Neural crest cell (in vitro differentiated cells): ENCODE measurements at places on chromosomes 13 and 19. TPM values are rescaled to one million over a fixed set of nuclear protein-coding genes. Genes with fewer than 3 reads are reported as not detected.

The ZNF83 gene
- total RNA-seq: 45.6 and 46.3 TPM in 2 replicates

The SACS gene
- 75.4 and 80.5 TPM in 2 replicates for total RNA-seq

The TEX29 gene
- total RNA-seq: 0.50 TPM in 1 of 2 replicates, not detected in the other

The ABCA7 gene
- total RNA-seq: 12.8 and 16.3 TPM in 2 replicates

The EEF1AKMT1 gene
- 14.4 and 14.8 TPM in 2 replicates for total RNA-seq

The GPC6 gene
- total RNA-seq: 13.4 and 14.1 TPM in 2 replicates

The SOHLH2 gene
- 0.21 TPM in 1 of 2 replicates, not detected in the other for total RNA-seq

The PLVAP gene
- 0.82 and 1.8 TPM in 2 replicates for total RNA-seq

The NTN5 gene
- total RNA-seq: 0.50 and 0.75 TPM in 2 replicates

The NDUFA13 gene
- total RNA-seq: 371 and 389 TPM in 2 replicates

The PLPPR2 gene
- total RNA-seq: 10.3 and 12.3 TPM in 2 replicates

GRCh38 chr19:21135433-21135832, 6.4 kb upstream of the ZNF431 start:
- DNase-seq: no peak

DNA sequence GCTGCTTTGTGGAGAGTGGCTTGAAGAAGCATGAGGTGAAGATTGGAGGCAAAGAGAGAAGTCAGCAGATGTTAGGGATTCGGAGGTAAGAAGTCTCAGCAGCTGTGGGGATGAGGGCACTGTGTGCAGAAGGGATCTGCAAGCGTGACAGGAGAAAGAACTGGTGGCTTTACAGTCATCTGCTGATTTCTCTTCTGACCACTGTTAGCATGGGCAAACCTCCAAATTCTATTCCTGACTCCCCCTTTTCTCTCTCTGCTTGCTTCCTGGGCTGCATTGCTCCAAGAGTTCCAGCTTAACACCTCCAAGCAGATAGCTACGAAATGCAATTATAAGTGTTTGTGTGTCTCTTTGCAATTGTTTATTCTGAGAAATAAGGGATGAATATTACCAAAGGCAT, 159.6 kb downstream of the GGACT start:
- no peak for DNase-seq

DNA sequence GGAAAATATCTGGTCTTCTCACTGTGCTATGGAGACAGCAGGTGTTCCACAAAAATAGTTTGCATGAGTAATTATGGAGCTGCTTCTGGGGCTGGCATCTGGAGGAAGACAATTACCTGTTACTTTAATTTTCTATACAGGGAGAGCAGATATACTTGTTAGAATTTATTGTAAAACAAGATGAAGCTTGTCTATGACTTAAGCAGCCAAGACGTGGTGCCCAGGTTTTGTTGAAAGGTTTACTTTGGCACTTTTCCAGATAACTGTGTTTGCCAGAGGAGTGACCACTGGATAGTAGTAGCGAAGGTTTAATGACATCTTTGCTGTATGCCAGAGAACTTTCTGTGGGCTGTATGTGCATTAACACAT, 134.5 kb upstream of the KL start:
- no peak for DNase-seq

GRCh38 chr13:44414716-44415115, 41.1 kb downstream of the SERP2 start:
- no peak for DNase-seq

DNA sequence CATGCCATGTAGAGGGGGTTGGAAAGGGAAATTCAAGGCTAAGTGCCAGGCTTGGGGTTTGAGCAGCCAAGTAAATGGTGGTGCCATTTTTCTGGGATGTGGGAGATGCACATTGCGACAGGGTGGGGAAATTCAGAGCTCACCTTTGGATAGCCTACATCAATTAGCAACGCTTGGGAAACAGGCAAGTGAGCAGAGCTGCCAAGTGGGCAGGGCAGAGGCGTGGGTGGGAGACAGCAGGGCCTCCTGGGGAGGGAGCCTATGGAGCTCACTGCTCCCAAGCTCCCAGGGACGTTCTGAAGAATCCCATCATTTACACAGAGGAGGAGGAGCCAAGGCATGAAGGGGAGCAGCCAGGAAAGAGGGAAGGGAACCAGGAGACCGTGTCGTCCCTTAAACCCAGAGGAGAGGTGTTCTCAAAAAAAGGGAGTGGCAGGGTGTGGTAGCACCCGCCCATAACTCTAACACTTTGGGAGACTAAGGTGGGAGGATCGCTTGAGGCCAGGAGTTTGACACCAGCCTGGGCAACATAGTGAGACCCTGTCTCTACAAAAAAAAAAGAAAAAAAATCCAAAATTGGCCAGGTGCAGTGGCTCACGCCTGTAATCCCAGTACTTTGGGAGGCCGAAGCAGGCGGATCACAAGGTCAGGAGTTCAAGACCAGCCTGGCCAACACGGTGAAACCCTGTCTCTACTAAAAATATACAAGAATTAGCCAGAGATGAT, 11.5 kb upstream of the CCNE1 start:
- no peak for DNase-seq

- no peak for DNase-seq
Measured at GRCh38 chr19:442085-442484, 18.7 kb downstream of the SHC2 start.

DNA sequence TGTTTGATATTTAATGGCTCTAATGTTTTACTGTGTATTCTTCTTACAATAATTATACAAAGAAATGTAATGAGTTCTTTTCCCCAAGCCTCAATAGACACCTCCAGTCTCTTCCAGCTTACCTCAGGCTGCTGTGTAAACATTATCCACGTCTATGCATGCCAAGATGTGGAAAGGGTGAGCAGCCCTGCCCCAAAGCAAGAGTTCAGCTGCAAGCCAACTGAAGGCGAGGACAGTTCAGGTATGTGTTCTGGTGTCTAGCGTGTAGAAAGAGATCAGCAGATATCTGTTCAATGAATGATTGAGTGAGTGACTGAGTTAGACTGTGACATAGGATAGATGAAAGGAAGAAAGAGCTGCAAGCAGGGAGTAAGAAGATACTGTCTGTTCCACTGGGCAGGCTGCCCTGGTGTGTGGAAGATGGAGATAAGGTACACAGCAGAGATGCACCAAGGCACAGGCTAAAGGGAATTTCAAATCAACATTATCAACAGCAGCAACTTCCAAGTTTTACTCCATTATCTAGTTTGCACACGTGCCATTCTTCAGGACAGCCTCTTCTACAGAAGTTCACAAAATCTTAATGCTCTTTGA, 66.0 kb downstream of the LATS2 start:
- DNase-seq: no peak

GRCh38 chr13:64429691-64430090, 2800.4 kb downstream of the PCDH9 start:
- no peak for DNase-seq

- no peak for DNase-seq
Measured at GRCh38 chr19:482186-483041, 13.9 kb upstream of the MADCAM1 start.

DNA sequence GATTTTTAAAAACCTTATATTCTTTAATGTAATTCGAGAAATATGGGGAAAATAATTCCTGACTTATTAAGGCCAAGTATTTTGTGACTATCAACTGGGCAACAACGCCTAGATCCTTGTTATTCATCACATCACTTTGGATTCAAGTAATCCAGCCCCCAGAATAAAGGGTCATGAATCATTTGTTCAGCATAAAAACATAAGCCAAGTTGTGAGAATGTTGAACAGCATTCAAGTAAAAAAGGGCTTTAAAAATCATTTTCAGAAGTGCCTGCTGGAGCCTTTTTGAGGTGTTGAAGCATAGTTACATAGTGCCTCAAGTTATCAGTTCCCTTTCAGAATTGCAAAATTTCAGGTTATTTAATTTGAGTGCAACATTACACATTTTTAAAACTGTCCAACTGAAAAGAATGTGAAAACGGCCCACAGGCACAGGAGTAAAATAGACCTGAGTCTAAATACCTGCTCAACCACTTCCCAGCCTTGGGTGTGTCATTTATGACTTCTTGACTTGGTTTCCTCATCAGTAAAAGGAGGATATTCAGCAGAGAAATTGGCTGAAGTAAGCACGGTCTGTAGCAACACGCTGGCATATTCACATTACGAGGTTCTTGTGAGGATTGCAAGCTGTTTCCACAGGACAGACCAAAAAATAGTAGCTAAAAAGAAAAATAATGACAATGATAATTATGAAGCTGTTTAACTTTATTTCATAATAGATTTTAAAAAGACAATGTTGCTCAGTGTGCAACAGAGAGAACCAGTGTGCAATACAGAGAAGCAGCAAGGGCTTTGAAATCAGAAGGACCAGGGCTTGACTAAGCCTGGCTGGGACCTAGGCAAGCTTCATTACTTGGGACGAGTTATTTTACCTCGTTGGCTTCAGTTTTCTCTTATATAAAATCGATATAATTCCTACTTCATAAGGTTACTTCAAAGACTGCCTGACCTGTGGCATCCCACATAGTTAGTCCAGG, 56.6 kb downstream of the MBNL2 start:
- DNase-seq: no peak

DNA sequence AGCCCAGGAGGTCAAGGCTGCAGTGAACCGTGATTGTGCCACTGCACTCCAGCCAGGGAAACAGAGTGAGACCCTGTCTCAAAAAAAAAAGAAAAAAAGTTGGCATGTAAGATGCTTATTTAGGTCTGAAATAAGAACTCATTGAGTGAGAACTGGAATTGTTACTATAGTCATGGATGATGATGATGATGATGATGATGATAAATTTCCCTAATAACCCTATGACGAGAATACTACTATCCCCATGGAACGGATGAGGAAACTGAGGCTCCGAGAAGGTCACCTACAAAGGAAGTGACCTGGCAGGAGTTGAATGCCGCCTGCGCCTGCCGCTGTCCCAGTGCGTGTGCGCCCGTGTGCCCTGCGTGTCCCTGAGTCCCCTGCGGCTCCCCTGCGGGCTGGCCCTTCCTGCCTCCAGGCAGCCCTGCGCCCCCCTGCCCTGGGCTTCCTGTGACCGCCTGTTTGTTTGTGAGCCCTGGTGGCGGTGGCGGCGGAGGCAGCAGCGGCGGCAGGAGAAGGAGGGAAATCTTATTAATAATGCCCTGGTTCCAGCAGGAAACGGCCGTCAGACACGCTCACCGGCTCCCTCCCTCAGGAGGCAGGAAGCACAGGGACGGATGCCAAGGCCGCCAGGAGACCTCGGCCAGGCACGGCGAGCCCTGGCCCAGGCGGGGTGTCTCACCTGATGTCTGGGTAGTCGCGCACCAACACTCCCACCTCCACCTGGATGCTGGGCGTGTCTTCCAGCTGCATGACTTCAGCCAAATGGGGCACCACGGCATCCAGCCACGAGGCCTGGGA, 29.6 kb downstream of the EXOC3L2 start:
- peak; percentile 16 for DNase-seq

GRCh38 chr13:53041968-53042516, 13.4 kb downstream of the OLFM4 start:
- DNase-seq: no peak

DNA sequence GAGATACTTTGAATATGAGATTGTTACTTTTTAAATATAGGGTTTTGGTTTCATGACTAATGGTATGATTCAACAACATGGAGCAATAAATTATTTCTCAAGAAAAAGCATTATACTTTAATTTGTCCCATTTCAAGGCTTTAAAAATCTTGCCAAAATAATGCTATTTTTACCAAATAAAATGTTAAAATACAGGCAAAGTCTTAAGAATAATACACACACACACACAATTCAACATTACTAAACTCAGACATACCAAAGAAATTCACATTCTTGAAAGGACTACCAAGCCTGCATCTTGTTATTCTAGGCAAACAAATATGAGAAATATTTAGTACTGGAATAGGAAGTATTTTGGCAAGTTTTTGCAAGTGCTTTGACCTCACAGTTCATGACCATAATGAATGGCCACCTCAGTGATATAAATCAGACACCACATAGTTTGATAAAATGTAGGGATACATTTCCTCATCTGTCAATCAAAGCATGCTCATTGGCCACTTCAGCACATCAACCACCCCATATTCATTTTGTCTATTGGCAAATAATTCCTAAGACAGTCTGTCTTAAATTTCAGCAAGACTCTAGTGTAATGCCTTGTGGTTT, 107.2 kb downstream of the NALCN start:
- no peak for DNase-seq

DNA sequence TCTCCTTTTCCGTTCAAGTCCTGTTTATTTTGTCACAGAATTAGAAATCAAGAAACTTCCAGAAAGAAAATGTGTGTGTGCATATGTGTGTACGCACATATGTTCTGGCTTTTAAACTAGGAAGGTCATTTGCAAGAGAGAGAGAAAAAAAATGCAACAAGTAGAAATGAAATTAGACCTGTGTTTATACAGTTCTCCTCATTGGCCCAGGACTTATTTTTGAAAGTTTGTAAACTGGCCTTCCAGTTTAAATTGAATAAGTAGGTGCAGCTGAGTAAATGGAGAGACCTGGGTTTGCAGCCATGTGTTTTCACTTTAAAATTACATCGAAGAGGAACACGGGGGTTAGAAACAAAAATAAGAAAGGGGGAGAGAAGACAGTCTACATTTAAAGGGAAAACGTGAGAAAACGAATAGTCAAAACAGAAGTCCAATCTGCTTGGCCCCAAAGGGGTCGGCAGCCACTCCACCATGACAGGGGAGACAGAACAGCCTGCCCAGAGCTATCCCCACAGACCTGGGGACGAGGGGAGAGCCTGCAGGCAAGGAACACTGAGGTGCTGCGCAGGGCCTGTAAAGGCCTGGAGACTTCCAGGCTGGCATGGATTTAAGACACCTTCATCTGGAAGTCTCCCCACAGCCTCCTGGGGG, 216.8 kb upstream of the MAB21L1 start:
- DNase-seq: no peak

- no peak for DNase-seq
Measured at GRCh38 chr19:28045621-28046020, 1167.3 kb downstream of the UQCRFS1 start.

GRCh38 chr19:42124386-42124901, 7.8 kb downstream of the POU2F2 start:
- DNase-seq: no peak

GRCh38 chr13:66803808-66804456, 426.2 kb downstream of the PCDH9 start:
- DNase-seq: no peak

DNA sequence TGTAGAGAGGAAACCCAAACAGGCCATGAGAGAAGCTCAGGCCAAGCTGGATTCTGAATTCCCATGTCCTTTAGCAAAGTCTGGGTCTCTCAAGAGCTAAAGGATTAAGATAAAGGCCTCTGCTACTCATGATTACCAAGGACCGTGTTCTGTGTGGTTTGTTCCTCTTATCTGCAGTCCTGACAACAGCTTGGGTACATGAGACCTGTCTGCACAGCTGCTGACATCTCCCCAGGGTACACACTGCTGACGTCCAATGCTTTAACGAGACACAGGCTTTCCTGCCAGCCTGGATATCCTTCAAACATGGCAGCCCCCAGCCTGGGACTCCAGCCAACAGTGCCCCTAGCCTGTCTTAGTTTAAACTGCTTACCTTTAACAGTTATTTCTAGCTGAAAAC, 211.0 kb downstream of the SLC7A1 start:
- DNase-seq: no peak
